ENCODE measurements at places on chromosomes 4 and X. TPM values are rescaled to one million over a fixed set of nuclear protein-coding genes. Genes with fewer than 3 reads are reported as not detected.

DNA sequence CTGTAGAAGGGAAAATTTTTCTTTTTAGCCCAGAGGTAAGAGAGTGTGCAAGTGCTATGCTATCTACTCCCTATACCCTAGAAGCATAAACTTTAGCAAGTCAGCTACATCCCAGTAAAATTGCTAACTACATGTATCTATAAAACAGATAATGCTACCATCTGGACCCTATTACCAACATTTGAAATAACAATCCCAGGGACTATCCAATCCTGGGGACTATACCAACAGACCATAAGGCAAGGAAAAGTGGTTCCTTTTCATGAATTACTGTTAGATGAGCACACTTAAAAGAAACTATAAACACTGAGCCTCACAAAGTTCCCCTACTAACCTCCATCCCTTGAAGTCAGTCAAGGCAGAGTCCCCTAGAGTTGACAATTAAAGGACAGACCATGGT, 213.6 kb upstream of the VEGFC start:
- no peak for DNase-seq

DNA sequence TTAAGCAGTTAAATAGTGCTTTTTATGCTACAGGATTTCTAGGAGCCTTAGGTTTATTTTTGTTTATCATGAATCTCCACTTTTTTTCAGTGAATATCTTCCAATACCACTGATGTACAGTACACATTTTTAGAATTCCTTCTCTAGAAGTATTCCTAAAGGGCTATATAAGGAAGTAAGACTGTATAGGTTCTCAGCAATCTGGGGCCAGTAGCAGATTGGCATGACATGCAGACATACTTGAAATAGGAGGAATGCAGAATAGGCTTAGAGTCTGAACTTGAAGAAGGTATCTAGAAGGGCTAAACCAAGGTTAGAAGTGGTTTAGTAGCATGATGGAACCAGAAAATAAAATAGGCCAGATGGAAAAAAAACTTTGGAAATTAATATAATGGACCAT, 29.8 kb downstream of the HEPH start:
- DNase-seq = no peak

DNA sequence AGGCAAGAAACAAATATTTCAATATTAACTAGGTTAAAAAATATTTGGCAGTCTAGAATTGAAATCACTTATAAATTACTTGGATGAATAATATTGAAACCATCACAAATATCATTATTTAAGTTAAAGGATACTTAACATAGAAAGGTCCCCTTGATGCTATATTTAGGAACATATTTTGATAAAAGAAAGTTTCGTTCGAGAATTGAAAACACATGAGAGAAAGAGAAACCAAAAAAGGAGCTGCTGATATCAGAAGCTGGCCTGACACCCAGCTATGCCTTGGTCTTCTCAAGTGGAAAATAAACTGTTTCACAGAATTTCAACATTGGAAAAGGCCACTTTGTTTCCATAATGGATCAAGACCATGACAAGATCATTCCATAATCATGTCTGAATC, 762.4 kb downstream of the DMD start:
- no peak for DNase-seq

DNA sequence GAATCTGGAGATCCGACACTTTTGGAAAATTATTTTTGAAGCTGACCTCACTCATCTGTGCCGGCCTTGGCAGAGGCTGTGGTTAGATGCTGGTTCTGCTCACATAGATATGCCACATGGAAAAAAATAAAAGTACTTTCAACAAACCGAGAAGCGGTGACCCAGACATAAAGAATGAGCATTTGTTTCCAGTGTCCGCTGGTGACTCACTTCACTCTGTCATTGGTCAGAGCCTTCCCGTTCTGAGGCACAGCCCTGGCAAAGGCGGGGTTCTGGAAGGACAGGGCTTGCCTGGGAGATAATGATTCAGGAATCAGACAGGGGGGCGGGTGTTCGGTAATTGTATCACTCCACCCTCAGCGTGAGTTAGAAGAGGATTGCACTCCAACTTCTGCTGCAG, 172.4 kb upstream of the MXRA5 start:
- peak; percentile 35 for DNase-seq

DNA sequence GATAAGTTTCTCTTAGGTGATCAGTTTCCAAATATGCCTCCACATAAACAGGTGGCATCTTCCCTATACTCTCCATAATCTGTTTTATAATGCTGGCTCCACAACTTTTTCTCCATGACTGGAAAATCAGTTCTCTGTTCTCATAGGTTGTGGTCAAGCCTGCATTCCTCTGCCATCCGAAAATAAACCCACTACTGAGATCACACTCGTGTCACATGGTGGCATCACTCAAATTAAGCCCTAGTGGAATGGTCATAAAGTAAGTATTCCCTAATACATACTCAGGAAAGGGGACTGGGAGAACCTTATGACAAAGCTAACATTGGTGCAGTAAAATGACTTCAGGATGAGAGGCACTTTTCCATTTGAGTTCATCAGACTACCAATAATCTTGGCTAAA, 37.6 kb downstream of the MAGED4B start:
- DNase-seq = no peak

DNA sequence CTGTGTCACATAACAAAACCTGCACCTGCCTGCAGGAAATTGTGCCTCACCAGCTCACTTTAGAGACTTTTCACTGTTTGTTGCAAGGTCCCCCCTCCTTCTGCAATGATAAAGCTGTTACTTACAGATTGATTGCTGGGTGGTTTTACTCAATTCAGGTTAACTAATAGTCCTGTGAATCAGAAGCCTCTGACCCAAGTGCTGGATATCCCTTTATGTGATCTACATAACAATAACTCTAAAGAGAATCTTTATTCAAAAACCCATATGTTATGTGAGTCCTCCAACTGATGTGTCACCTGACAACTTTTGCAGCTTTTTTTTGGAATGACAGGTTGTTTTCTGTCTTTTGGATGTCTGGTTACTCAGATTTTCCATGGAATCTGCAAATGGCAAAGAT, 2323.6 kb upstream of the TENM3 start:
- no peak for DNase-seq

DNA sequence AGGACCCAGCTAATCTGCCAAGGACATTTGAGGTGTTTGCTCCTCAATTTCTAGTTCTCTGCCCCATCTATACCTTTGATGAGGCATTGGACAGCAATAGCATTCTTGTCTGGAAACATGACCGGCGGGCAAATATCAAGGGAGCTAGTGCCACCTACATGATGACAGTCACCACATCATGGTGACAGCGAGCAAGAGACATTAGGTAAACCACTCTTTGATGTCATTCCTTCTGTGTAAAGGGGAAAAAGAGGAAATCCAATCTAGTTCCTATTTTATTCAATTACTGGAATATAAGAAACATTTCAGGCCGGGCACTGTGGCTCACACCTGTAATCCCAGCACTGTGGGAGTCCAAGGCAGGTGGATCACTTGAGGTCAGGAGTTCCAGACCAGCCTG, 20.7 kb upstream of the IL13RA1 start:
- no peak for DNase-seq

GRCh38 chr4:4696530-4696929, 154.7 kb upstream of the STX18 start:
- DNase-seq = no peak

- DNase-seq = no peak
These were observed 116.8 kb upstream of the RPS6KA3 start for GRCh38 chrX:20383477-20383876.

- no peak for DNase-seq
These were observed 340 bp downstream of the HNRNPD start for GRCh38 chr4:82373486-82373815.

GRCh38 chr4:38071801-38072431, 111.7 kb downstream of the PTTG2 start:
- peak; percentile 59 for DNase-seq

UGT8 gene
- total RNA-seq = 0.12 TPM

SPACA5 gene
- total RNA-seq = not detected

RRH gene
- not detected for total RNA-seq

DCLK2 gene
- 27.5 TPM for total RNA-seq

TMEM156 gene
- not detected for total RNA-seq

NAP1L5 gene
- total RNA-seq = 1.6 TPM

CCDC110 gene
- 0.99 TPM for total RNA-seq

GPR82 gene
- total RNA-seq = 0.27 TPM

SLC4A4 gene
- total RNA-seq = 25.6 TPM
